ENCODE measurements at places on chromosomes 6 and 20.

- no peak for DNase-seq
Measured at GRCh38 chr6:53264337-53264736, 84.4 kb downstream of the ELOVL5 start.

GRCh38 chr6:145729887-145730286, 5.4 kb downstream of the EPM2A start:
- DNase-seq: no peak

- DNase-seq: no peak
Measured at GRCh38 chr6:56419191-56419590, 171.8 kb upstream of the COL21A1 start.

DNA sequence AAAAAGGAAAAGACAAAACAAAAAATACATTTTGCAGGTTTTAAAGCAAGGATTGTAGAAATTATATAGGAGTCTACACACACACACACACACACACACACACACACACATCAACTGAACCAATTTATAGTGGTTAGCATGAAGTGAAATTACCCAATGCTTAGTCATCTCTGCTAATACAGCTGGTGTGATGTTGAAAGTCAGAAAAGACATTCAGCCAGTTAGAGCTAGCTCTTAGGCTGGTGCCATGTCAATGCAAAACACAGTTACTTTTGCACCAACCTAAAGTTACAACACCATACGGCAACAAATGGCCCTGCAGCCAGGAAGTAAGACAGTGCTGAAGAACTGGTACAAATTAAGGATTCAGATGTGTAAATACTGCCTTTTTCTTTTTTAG, 15.2 kb downstream of the FAM210B start:
- DNase-seq: peak; percentile 51

GRCh38 chr6:8623441-8623840, 188.1 kb upstream of the SLC35B3 start:
- DNase-seq: no peak

DNA sequence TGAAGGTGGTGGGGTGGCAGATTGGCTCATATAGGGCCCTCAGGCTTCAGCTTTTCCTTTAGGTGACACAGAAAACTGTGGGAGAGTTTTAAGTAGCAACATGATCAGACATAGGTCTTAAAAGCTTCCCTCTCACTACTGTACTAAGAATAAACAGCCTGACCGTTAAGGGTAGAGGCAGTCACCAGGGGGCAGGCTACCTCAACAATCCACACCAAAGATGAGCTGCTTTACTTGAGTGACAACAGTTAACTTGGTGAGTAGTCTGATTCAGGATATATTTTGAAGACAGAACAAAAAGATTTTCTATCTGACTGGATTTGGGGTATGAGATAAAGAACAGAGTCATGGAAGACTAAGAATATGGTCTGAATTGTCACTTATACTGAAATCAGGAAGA, 193.1 kb upstream of the SHLD1 start:
- DNase-seq: peak; percentile 45

DNA sequence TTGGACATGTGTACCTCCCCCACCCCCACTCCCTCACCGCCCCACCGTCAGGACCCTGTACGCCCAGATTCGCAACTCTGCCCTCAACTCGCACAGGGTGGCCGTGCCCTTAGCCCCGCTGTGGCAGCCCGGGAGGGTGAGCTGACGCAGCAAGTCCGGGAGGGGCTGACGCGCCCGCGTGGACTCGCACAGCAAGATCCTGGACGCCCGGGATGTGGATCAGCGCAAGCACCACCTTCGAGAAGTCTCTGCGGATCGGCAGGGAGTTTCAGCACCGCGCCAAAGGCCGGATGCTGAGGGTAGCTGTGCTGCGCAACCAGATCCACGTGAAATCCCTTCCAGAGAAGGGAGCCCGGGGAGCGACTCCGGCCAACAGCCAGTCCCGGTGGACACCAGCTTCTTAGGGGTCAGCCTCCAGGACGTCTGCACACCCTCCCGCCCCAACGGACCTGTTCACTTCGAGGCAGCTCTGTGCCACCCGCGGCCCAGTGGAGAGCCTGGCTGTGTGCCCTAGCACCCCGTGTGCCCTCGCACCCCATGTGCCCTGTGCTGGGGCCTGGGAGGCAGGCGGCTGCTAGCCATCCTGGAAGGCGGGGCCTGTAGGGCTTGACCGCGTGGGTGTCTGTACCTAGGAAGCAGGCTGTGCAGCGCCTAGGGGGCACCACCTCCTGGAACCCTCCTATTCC, 6.7 kb upstream of the GJA10 start:
- DNase-seq: no peak

GRCh38 chr20:53774461-53775203, 181.0 kb upstream of the ZNF217 start:
- DNase-seq: peak; percentile 95

GRCh38 chr6:35492258-35492973, 4.5 kb downstream of the TEAD3 start:
- DNase-seq: no peak

GRCh38 chr20:38270869-38271605, 10.5 kb upstream of the KIAA1755 start:
- DNase-seq: peak; percentile 81

Measured in kidney glomerular epithelial cell (primary cell).